ENCODE measurements at places on chromosomes 11 and 22.

DNA sequence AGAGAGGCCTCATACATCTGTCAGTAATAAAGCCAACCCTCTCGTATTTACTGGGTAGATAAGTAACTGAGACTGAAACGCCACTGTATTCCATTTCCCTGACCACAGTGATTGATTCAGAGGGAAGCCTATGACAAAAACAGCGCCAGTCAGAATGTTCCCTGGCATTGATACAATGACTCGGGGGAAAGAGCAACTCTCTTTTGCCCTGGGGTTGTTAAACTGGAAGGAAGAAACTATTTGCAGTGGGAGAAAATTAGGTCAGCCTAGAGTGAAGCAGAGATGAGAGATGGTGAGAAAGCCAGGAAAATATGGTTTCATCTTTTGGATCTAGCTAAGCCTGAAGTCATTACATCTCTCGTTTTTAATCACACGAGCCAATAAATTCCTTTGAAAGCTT, 48.6 kb upstream of the RBFOX2 start:
- DNase-seq, result no peak

DNA sequence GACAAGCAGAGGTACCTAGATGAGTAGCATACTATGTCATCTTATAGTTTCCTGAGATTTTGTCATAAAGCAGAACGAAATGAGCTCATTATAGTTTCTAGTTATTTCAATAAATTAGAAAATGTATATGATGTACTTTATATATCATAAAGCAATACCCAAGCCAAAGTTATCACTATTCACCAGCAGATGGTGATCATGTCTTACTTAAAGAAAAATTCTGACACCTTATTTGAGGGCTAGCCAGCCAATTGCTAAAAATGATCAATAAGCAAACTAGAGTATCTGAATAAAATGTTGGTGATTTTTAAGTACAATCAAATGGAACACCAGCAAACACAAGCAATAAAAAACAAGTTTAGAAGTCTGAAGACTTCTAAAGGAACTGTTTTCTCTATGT, 44.1 kb downstream of the RSF1 start:
- peak; percentile 34 for DNase-seq

GRCh38 chr22:43562843-43563242, 151.0 kb downstream of the MPPED1 start:
- no peak for DNase-seq

GRCh38 chr22:36549033-36549432, 20.1 kb upstream of the EIF3D start:
- peak; percentile 28 for DNase-seq

DNA sequence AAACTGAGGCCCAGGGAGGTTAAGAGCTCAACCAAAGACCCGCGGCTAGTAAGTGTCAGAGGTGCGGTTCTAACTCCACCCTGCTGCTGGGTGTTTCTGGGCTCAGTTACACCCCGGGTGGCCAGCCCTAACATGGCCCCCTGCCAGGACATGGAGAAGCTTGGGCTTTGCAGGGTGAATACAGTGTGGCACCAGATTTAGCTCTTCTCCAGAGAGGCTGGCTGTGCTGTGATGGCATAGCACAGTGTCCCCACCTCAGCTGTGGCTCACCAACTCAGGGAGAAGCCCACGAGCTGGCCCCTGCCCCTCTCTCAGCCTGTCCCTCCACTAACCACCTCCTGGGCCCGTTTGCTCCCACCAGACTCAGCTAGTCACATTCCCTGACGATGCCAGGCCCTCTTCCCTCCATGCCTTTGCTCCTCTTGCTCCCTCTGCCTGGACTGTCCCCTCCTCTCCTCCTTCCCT, 7.0 kb downstream of the UCP3 start:
- DNase-seq, result no peak

Measured in common myeloid progenitor, CD34-positive (primary cell).